Panc1 (cell line): ENCODE measurements at places on chromosomes 3 and 15. TPM values are rescaled to one million over a fixed set of nuclear protein-coding genes. Genes with fewer than 3 reads are reported as not detected.

GRCh38 chr3:111412656-111413055 lies 129.3 kb upstream of the CD96 start:
- no peaks in the 10 kb centered on the region for H3K36me3 ChIP-seq

- no peaks in the 10 kb centered on the region for H3K4me1 ChIP-seq
- H3K27ac ChIP-seq: no peak overlapping the region
- H3K4me3 ChIP-seq: no peak overlapping the region
- no peaks in the 10 kb centered on the region for H3K27me3 ChIP-seq
Observed at GRCh38 chr3:48143567-48143966, 44.6 kb downstream of the CDC25A start.

DNA sequence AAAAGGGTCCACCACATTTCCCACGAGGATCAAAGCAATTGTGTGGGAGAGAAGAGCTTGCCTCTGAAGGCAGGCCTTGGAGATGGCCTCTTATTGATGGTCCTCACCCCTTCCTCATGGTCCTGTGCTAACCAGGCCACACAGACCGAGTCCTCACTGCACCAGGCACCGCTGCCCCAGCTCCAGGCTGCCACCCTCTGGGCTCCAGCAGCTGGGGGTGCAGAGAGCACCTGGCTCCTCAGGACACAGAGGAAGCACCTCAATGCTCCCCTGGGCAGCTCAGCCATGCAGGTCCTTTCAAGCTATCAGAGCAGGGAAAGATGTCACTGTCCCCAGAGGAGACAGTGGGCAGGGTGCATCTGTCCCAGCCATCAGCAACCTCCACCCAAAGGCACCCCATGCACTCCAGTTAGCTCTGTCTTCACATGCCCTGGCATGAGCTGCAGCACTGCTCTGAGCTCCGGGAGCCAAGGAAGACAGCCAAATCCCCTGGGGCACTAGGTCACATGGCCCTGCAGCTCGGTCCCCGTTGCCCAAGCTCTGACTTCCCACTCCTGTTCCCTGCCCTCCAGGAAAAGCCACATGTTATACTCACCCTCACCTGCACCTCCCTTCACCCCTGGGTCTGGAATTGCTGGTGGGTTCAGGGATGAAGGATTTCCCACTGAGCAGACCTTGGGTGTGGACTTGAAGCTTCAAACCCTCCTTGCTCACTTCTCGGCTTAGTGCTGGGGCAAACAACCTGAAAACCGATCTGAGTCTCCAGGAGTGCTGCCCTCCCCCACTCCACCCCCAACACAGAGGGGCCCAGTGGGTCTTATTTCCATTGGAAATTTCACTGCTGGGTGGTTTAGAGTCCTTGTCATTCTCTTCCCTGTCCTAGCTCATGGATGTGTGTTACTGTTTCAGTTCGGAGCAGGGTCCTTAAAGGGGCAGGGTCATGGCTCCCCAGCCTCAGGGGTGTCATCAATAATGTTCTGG lies 32.6 kb downstream of the ALS2CL start:
- H3K4me3 ChIP-seq: no peak overlapping the region
- no peaks in the 10 kb centered on the region for H3K36me3 ChIP-seq
- no peaks in the 10 kb centered on the region for H3K27me3 ChIP-seq

ZBED2 gene
- 0.10 TPM for total RNA-seq

IGSF10 gene
- 0.10 TPM for total RNA-seq

ITGB5 gene
- total RNA-seq: 446 TPM
